ENCODE measurements at places on chromosomes 2 and 18. TPM values are rescaled to one million over a fixed set of nuclear protein-coding genes. Genes with fewer than 3 reads are reported as not detected.

Gene CHRNG
- total RNA-seq: not detected

Gene CERKL
- total RNA-seq: not detected

Gene MFSD2B
- 0.24 TPM for total RNA-seq

Gene UGT1A3
- not detected for total RNA-seq

Gene CCDC138
- 9.5 TPM for total RNA-seq

Gene SULT6B1
- total RNA-seq: not detected

Gene PAX8
- total RNA-seq: 2.0 TPM

Gene SERPINB4
- total RNA-seq: not detected

Gene CIB4
- total RNA-seq: not detected

Gene OR6B2
- not detected for total RNA-seq

Gene MYL1
- not detected for total RNA-seq

Gene TDRD15
- not detected for total RNA-seq

Gene CDH20
- total RNA-seq: not detected

Gene VAMP5
- total RNA-seq: 18.4 TPM

Gene DLGAP1
- total RNA-seq: not detected

Measured in activated naive CD4-positive, alpha-beta T cell treated with anti-CD3 and anti-CD28 coated beads for 36 hours (primary cell).